Mucosa of descending colon (tissue), 3 donors: ENCODE measurements at places on chromosomes 2 and 18.

GRCh38 chr2:241988146-241988545 is 118.6 kb downstream of the RTP5 start:
- no peak for DNase-seq

- DNase-seq: no peak
Measured at GRCh38 chr2:204223046-204223445, 286.5 kb downstream of the ICOS start.

DNA sequence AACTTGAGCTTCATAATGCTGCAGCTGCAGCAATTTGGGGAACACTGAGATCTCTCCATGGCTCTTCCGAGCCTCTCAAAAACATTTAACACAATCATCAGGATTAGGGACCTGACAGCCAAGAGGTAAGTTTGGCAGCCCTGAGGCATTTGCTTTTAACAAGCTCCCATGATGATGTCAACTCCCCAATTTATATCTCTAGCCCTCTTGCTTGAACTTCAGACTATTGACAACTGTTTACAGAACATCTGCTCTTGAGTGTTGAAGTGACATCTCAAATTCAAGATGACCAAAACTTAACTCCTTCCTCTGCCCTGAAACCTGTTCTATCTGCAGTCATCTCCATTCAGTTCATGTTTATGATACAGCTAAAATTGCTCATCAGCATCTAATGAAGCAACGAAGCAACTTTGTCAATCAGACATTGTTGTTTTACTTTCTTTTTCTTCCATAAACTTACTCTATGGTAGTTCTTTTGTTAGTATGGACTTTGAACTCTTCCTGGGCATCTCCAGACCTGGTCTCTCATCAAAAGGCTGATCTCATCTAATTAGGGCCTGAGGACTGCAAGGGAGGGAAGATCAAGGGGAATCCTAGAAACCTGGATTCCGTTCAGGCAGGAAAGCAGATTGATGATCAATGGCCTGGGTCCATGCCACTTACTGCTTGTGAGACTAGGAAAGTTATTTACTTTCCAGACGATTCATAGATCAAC is 48.1 kb downstream of the SEMA4F start:
- no peak for DNase-seq

DNA sequence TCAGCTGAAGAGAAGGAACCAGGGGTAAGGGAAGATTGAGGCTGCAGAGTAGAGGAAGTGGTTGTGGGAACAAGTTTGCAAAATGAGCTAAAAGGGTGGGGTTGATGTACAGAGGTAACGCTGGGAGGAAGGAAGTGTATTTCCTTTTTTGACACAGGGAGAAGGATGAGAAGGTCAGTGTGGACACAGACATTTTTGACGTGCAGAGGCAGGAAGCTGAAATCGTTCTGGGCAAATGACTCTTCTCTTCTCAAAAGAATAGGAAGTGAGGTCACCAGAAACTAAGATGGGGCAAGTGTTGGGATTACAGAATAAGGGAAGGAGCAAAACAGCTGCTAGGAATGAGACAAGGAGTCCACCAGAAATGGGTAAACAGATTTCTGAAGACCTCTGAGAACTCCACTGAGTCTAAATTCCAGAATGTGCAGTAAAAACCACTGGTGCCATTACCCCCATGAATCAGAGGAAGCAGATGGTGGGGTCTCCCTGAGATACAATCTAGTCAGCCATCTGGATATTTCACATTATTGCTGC is 20.0 kb upstream of the RNF149 start:
- DNase-seq: no peak

- DNase-seq: no peak
Measured at GRCh38 chr2:133426791-133427190, 141.5 kb downstream of the NCKAP5 start.

- no peak for DNase-seq
Measured at GRCh38 chr2:45180779-45181178, 171.5 kb upstream of the SIX2 start.
